ENCODE measurements at places on chromosomes 1 and 21. TPM values are rescaled to one million over a fixed set of nuclear protein-coding genes. Genes with fewer than 3 reads are reported as not detected.
A peak's percentile ranks its signal among the peaks of the same experiment; 100 is the strongest.

TMEM82 gene
- total RNA-seq: 1.4 TPM

SLC45A3 gene
- 14.8 TPM for total RNA-seq

S1PR1 gene
- total RNA-seq: 3.2 TPM

GRCh38 chr1:25820247-25821111 is 725 bp downstream of the MTFR1L start:
- H3K4me1 ChIP-seq: peaks cover 35% of the 10 kb centered on the region
- H3K27ac ChIP-seq: peak overlapping the region; percentile 53
- peak overlapping the region; percentile 98 for H3K4me3 ChIP-seq

DNA sequence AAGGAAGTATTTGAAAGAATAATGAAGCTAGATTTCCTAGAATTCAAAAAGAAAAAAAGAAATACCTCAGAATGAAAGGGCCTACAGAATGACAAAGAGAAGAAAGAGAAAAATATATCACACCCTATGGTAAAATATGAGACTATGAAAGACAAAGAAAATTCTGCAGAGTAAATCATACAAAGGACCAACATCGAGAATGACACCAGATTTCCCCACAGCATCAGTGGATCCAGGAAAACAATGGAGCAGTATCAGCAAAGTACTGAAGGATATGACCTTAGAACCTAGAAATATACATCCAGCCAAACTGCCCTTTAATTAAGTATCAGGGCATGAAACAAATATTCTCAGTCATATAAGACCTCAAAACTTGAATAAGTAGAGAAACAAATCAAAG is 21.2 kb upstream of the IFNAR2 start:
- H3K27ac ChIP-seq: no peak overlapping the region
- peaks cover 6% of the 10 kb centered on the region for H3K4me1 ChIP-seq
- H3K27me3 ChIP-seq: no peaks in the 10 kb centered on the region
- DNase-seq: no peak

DNA sequence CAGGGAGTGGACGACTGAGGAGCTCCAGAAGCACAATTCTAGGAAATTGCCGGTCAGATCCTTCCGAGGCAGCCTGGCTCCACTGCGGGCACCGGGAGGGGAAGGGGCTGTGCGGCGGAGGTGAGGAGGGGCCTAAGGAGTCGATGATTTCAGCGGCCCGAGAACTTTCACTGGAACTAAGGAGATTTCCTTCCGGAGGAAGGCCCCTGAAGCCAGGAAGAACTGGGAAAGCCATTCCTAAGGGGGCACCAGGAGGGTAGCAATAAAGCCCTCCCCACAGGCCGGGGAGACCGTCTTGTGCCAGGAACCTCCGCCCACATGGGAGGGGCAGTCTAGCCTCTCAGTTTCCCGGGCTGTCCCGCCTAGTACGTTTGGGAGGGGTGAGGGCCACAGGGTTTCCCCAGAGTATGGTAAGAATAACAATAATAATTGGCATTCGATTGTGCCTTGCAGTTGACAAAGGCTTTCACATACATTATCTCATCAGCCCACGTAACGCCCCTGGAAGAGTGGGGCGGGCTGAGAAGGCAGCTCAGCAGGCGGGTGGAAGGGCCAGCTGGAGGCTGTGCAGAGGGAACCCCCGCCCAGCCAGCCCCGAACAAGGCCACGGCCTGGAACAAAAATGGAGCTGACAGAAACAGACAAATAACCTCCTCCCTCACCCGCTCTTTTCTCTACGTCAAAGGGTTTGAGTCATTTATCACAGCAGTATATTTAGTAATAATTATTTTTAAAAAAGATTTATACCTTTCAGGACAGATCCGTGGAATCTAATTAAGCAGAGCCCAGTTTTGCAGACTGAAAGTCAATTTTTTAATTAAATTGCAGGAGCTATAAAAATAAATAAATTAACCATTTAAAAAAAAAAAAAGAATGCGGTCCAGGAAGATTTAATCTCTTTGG is 19.8 kb downstream of the NPR1 start:
- peak overlapping the region; percentile 80 for H3K27ac ChIP-seq
- H3K4me3 ChIP-seq: peak overlapping the region; percentile 46
- H3K4me1 ChIP-seq: peaks cover 25% of the 10 kb centered on the region

DNA sequence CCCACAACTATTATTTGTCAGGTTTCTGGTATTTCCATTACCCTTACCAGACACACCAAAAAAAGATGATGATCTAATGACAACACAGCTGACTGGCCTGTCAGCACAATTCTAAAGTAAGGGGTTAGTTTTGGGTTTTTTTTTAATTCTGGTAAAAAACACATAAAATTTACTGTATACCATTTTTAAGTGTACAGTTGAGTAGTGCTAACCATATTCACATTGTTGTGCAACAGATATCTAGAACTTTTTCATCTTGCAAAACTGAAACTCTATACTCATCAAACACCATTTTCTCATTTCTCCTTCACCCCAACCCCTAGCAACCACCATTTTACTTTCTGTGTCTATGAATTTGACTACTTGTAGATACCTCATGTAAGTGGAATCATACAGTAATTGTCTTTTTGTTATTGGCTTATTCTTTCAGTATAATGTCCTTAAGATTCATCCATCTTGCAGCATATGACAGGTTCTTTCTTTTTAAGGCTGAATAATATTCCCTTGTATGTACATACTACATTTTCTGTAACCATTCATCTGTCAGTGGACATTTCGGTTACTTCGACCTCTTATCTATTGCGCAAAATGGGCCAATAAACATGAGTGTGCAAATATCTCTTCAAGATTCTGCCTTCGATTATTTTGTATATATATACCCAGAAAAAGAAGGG is 29.8 kb downstream of the ARNT start:
- H3K36me3 ChIP-seq: peaks cover 26% of the 10 kb centered on the region
- no peak overlapping the region for H3K4me3 ChIP-seq
- DNase-seq: no peak
- peaks cover 10% of the 10 kb centered on the region for H3K4me1 ChIP-seq
- no peak overlapping the region for H3K27ac ChIP-seq
- no peaks in the 10 kb centered on the region for H3K27me3 ChIP-seq

DNA sequence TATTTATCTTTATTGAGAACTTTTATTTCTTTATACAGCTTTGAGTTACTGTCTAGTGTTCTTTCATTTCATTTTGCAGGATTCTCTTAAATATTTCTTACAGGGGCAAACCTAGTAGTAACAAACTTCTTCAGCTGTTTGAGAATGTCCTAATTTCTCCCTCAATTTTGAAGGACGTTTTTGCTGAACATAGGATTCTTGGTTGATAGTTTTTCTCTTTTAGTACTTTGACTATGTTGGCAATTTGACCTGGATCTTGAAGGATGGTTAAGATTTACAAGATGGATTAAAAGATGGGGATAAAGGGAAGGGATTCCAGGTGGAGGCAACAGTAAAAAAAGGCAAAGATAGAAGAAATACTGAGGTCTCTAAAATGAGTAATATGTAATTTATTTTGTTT is 38.9 kb downstream of the XPR1 start:
- DNase-seq: no peak
- H3K27me3 ChIP-seq: no peaks in the 10 kb centered on the region
- no peak overlapping the region for H3K4me3 ChIP-seq
- H3K36me3 ChIP-seq: peaks cover 26% of the 10 kb centered on the region
- H3K27ac ChIP-seq: no peak overlapping the region
